Calu3 (cell line): ENCODE measurements at places on chromosomes 4 and X.
A peak's percentile ranks its signal among the peaks of the same experiment; 100 is the strongest.

GRCh38 chr4:6450709-6451108, 21.7 kb downstream of the PPP2R2C start:
- no peak for DNase-seq

DNA sequence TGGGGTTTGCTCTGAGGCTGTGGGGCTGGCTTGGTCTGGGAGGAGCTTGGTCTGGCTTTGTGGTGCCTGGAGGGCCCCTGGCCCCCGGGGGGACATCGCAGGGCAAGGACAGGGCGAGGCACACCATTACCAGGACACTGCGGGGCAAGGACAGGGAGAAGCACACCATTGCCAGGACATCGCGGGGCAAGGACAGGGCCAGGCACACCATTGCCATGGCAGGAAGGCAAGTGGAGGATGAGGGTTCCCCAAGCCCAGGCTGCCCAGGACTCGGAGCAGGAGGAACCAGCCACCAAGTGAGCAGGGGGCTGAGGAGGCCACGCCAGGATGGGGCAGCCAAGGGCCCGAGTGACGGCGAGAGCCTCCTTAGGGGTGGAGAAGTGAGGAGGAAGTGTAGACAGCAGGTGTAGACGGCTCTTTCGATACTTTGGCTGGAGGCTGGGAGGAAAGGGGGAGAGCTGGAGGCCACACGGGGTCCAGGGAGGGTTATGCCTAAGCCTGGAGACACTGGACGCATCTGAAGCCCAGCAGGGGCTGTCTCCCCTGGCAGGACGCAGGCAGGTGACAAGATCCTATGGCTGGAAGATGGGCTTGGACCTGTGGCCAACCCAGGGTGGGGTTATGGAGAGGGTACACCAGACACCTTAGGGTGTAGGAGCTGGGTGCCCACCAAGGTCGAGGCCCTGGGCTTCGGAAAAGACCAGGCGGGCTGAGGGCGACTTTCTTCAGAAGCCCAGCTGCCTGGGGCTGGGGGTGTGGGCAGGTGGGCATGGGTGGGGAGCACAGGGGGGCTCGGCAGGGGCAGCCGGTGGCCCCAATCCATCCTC, 7.3 kb downstream of the NKX1-1 start:
- DNase-seq = no peak

DNA sequence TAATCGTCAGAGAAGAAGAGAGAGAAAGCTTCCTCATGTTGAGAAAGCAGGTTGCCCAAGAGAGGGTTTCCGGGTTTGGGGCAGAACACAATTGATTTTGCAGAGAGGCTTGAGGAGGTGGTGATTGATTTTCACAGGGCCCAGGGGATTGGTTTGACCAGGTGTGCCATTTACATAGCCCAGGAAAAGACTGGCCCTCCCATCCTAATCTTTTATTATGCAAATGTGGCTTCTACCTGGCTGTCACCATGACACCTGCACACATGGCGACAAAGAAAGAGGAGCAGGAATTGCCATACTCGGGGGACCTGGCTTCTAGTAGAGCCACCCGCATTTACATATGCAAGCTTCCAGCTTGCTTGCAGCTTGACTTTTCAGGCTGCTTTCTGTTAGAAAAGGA, 405.3 kb downstream of the PPP4R3C start:
- no peak for DNase-seq

- DNase-seq = no peak
Measured at GRCh38 chr4:155539746-155540145, 126.9 kb upstream of the GUCY1A1 start.

GRCh38 chr4:153523164-153523796, 57.1 kb downstream of the TMEM131L start:
- DNase-seq = no peak

DNA sequence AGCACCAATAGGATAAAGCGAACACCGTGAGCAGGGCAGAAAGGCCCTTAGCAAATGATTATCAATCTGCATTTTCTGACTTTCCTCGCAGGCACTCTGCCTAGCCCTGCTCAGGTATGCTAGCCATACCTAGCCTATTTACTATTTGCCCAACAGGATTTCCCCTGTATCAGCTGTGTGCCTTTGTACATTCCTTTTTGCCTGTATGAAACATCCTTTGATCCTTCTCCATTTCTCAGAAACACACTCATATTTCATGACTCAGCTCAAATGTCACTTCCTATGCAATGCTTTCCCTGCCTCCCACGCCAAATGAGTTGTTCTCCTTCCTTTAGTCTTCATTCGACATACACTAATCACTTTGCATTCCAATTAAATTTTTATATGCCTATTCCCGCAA, 37.2 kb downstream of the PCDH7 start:
- DNase-seq = peak; percentile 42

GRCh38 chr4:71074452-71075299, 81.2 kb downstream of the DCK start:
- DNase-seq = no peak

- DNase-seq = no peak
Measured at GRCh38 chr4:16687845-16688244, 210.6 kb downstream of the LDB2 start.

- DNase-seq = no peak
Measured at GRCh38 chrX:107712231-107713202, 63.1 kb downstream of the TSC22D3 start.

DNA sequence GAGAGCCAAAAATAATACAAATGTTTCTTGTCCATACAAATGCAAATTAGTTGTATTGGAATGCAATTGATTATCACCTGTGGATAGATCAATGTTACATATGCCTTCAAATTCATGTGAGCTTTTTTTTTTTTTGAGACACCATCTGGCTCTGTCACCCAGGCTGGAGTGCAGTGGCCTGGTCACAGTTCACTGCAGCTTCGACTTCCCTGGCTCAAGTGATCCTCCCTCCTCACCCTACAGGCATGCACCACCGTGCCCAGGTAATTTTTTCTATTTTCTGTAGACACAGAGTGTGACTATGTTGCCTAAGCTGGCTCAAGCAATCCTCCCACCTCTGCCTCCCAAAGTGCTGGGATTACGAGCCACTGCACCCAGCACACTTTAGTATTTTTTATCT, 38.6 kb upstream of the TMEM184C start:
- no peak for DNase-seq

DNA sequence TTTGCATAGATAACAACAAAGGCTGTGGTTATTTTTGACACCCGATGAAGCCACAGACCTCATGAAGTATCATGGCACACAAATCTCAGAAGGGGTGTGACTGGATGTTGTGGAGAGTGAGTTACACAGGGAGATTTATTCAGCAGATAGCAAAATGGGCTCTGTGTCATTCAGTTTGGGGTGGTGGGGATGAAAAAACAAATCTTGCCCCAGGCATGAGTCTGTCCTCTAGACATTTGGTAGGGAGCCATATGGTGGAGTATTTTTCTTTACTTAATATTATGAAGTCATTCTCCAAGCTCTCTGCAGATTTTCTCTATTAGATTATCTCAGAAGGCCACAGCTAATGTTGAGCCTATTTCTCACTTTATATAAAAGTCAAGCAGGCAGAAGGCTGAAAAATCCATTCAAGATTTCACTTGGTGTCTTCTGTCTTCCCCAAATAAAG, 277.1 kb upstream of the TENM3 start:
- DNase-seq = no peak

DNA sequence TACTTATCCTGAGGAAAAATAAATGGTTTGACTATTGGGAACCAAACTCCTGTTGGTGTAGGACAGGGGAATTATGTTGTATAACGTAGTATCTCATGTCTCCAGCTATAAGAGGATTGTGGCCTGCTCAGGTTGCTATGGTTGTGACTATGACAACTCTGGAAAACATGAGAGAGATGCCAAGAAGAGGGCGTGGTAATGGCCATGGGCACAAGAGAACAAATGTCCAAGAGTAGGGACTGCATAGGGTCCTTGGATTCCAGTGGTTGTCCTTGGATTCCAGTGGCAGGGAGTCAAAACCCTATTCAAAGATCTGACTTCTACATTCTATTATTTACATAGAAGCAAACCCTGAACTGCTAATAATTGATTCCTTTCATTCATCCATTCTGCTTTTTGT, 6.8 kb upstream of the MOB1B start:
- no peak for DNase-seq

DNA sequence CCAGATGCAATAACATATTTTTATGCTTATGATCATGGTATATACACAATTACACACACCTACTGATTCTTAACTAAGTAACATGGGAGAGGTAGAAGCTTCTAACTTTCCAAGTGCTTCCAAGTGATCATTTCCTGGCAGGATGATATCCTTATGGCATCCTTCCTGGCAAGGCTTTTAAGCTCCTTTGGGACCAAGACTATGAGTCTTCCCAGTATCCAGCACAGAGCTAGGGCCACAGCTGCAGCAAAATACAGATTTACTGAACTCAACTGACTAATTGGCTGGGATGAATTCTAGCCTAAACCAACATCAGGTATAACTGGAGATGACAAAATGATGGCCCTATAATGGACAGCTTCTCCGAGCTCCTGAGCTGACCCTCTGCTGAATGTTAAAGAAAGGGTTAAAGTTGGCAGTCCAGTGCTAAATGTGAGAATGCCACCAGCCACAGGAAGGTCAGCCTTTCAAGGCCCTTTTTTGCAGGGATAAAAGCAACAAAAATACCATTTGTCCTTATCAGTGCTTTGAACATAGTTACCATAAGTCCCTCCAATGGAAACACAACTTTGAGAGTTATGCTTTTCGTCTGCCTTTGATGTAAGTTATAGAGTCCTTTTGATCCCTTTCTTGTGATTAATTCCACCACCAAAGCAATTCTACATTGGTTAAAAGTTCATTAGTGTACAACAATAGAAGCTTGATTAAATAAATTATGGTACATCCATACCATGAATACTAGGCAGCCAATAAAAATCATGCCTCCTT, 73.4 kb downstream of the MGST2 start:
- DNase-seq = no peak

DNA sequence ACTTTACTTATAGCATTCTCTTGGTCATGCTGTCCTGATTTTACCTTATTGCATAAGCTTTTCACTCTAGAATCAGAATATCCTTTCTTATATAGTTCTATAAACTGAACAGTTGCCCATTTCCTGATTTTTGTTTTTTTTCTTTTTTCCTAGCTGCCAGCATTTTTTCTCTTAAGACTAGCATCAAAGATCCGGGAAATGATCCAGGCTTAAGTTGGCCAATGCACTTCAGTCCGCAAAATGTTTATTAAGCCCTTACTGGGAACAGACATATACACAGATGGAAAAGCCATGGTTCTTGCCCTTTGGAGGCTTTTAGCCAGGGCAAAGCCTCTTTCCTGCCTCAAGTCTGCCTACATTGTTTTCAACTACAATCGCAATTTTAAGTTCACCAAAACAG, 10.1 kb upstream of the BMP2K start:
- no peak for DNase-seq

- DNase-seq = no peak
Measured at GRCh38 chrX:1307626-1308340, 28.8 kb upstream of the IL3RA start.

DNA sequence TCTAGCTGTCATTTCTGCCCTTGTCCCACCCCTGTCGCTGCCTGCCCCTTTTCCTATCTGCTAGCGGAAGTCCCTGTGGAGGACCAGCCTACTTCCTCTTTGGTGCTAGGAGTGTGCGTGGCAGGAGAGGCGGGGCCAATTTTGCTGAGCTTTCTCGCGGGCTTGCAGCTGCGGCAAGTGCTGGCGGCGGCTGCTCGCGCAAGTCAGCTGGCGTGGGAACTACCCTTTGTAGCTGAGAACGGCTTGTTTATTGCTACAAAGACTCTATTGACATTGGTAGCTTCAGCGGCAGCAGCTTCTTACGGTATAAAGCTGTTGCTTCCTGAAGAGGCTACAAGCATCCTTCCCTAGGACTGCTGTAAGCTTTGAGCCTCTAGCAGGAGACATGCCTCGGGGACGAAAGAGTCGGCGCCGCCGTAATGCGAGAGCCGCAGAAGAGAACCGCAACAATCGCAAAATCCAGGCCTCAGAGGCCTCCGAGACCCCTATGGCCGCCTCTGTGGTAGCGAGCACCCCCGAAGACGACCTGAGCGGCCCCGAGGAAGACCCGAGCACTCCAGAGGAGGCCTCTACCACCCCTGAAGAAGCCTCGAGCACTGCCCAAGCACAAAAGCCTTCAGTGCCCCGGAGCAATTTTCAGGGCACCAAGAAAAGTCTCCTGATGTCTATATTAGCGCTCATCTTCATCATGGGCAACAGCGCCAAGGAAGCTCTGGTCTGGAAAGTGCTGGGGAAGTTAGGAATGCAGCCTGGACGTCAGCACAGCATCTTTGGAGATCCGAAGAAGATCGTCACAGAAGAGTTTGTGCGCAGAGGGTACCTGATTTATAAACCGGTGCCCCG, at the start of gene MAGEH1:
Gene MAGEH1, plus strand, starts transcription at position 138 of the 843 bp plus-strand sequence. Its CDS starts 248 bp downstream, at position 386.
- no peak for DNase-seq

GRCh38 chrX:68533656-68534055, 34.8 kb downstream of the YIPF6 start:
- DNase-seq = no peak

- DNase-seq = no peak
Measured at GRCh38 chr4:52964011-52964410, 101.9 kb downstream of the RASL11B start.

DNA sequence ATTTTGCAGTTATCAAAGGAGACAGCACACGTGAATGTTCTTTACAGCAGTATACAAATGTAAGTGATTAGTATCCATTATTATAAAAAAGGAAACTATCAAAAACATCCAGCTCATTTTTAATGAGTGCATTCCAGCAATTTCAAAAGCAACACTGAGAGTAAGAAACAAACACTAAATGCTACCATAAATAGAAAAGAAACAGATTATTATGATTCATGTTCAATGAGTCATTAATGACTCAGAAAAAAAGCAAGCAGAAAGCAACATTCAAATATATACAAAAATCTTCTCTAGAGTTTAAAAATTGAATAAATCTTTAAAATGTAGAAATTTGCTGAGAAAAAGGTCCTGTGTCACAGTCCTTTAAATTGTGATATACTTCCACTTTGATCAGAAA, 346.5 kb upstream of the FMR1 start:
- no peak for DNase-seq

DNA sequence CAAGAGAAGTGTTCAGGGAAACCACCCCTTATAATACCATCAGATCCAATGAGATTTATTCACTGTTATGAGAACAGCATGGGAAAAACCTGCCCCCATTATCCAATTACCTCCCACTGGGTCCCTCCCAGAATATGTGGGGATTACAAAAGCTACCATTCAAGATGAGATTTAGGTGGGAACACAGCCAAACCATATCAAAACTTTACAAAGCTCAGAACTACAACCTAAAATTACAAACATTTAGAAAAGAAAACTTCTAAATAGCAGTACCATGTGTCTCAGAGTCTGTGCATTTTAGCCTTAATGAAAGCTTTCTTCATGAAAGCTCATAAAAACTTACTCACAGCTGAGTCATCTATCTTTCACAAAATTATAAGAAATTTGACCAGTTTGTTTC, 1442.8 kb upstream of the PCDH7 start:
- DNase-seq = no peak

DNA sequence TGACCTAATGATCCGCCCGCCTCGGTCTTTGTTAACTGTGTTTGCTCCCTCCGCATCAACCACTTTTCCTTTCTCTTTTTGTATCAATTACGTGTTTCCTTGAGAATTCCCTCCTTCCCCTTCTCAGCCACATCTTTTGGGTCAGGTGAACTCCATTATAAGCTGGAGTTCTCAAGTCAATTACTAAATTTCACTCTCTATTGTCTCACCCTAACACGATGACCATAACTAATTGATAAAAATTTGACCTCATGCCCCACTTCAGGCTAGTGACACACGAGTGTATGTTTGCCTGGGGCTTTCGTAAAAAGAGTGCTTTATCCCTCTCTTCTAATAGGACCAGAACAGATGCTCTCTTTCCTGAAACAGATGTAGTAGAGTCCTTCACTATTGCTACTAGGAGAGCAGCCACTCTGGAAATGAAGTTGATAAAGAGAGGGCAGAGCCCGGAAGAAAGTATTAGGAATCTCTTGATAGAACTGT, 403.6 kb upstream of the ANXA10 start:
- DNase-seq = no peak
